Cortex of kidney (tissue), 1 donor: ENCODE measurements at places on chromosomes 1 and 21.

DNA sequence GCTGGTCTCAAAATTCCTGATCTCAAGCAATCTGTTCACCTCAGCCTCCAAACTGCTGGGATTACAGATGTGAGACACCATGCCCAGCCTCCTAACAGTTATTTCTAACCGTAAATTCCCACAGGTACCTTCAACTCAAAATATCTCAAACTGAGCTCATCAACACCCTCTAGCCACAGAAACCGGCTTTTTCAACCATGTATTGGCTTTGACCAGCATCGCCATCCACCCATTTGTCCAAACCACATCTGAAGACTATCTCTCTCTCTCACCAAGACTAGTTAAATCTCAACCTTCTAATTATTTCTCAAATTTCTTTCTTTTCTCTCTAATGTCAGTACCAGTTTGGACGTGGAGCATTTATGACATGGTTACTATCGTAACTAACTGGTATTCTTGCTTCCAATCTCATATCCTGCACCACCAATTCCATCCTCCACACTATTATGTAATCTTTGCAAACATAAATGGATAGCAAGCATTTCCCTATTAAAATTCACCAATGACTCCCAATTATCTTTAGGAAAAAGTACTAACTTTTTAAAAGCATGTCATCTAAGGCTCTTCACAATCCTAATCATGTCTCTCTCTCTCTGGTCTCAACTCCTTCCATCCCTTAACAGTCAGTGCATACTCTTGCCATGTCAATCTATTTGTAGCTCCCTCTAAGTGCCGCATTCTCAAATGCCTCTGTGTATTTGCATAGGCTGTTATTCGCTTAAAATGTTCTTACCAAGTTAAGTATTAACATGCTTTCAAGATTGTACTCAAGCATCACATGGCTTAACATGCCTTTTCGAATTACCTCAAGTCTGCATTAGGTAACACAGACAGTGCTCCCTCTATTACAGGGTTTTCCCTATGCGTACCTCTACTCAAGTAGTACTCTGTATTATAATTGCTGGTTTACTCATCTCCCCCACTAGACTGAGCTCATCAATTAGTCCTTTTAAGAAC is 18.1 kb downstream of the RSBN1 start:
- DNase-seq, result no peak

GRCh38 chr1:239858057-239858456 is 233.6 kb upstream of the FMN2 start:
- no peak for DNase-seq

DNA sequence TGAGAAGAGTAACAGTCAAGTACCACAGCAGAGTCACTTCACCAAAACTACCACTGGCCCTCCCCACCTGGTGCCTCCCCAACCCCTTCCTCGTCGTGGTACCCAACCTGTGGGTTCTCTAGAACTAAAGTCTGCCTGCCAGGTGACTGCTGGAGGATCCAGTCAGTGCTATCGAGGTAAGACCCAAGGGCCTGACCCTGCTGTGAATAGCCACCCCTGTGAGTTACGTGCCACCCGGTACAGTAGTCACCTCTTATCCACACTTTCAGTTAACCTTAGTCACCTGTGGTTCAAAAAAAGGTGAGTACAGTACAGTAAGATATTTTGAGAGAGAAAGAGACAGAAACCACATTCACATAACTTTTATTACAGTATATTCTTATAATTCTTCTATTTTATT is 16.5 kb downstream of the TTF2 start:
- no peak for DNase-seq

DNA sequence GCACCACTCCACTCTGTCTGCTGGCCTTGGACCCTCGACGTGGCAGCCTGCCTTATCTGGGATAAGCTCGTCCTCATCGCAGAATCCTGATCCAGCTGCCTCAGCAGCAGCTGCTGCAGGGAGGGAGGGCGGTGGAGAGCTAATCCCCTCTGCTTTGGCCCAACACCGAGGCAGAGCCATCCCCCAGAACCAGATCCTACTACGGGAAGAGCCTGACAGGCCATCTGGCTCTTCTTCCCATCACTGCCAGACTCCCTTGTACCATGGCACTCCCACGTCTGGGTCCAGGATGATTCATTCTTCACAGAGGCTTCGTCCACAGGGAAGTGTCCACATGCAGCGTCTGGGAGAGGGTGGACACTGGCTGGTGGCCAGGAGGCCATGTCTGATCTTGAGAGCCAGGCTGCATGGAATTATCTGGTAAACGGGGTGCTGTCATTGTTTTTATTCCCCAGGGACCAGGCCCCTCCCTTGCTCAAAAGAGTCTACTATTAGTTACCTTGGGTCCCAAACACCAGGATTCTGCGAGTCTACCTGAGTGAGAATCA is 14.6 kb upstream of the PKP1 start:
- no peak for DNase-seq

DNA sequence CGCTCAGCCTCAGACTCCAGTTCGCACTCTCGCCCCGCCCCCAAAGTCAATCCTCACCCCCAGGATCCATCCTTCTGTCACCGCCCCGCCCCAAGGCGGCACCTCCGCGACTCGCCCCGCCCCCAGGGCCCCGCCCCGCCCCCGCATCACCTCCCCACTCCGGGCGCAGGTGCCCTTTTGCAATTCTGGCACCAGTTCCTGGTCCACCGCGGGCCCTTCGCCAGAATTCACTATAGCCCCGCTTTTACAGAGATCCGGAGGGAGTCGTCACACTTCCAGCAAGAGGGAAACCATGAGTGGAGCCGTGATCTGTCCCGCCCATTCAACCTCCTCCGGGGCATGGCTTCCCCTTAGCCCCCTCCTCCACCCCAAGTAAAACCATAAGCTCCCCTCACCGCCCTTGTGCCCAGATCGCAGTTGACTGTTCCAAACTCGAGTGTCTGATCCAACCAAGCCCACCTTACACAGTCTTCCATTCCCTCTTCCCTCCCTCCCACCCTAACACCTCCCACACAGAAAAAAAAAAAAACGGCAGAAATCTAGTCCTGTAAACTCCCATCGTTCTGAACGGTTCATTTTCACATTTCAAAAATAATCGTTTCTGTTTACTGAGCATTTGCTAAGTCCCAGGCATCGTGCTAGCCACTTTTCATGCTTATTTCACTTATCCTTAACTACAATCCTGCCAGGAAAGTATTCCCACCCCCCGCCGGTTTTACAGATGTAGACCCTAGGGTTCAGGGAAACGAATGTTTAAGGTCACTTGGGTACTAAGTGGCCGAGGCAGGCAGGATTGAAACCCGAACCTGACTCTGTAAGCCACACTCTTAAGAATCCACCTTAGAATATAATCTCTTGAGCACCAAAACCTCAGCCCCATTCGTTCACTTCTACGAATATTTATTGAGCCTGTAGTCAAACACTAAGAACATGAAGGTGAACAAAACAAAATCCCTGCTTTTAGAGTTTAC is 1.3 kb upstream of the DNAJC16 start:
- DNase-seq, result no peak

DNA sequence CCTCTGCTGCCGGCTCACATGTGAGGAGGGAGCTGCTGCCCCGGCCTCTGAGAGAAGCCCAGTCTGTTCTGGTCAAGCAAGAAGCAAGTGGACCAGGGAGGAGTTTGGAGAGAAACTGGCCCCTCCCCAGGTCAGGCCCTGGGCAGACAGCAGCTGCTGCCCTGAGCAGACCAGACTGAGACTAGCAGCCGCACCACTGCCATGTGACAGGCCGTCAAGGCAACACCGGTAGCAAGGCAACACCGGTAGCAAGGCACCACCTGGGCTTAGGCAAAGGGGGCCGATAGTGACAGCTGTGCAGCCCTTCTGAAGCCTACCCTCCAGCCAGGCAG is 50.3 kb downstream of the ARHGEF16 start:
- DNase-seq, result no peak

DNA sequence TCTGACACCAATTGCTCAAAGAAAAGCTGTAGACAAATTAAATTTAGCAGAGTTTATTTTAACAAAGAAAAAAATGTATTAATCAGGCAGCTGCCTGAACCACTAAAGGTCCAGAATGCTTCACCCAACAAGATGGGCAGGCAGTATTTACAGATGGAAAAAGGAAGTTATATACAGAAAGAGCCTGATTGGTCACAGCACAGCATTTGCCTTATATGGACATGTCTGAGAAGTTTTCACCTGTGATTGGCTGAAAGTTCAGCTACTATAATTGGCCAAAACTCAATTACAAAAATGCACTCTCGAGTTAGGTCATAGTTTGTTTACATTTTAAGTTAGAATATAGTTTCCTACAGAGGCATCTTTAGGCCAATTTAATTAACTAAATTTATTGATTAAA is 15.1 kb upstream of the FMO1 start:
- DNase-seq, result no peak

DNA sequence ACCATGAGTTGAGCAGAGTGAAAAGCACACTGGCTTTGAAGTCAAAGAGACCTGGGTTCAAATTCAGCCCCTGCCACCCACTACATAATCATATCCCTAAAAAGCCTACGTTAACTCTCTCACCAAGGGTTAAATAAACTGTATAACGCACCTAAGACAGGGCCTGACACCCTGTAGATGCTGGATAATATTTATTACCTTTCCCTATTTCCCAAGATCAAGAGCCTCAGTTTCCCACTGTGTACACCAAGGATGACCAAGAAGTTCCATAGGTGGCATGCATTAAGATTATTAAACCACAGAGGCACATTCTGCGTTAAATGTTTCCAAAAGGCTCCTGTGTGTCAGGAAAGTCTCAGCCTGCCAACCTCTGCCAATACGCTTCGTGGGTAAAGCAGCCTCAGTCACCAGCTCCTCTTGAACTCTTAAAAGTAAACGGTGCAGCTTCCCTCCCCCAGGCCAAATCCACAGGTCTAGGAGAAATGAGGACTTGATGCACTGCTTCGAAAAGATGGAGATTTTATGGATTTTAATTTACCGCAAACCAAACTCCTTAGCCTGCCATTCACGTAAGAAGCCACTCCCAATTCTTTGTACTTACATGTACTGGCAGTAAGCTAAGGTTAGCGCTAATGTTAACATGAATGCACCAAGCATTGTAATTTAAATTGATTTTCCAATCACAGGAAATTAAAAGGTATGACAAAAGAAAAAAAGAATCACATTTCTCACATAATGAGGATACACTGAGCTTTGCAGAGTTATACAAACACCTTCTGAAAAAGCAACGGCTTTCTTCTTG is 2.6 kb downstream of the USP24 start:
- no peak for DNase-seq

DNA sequence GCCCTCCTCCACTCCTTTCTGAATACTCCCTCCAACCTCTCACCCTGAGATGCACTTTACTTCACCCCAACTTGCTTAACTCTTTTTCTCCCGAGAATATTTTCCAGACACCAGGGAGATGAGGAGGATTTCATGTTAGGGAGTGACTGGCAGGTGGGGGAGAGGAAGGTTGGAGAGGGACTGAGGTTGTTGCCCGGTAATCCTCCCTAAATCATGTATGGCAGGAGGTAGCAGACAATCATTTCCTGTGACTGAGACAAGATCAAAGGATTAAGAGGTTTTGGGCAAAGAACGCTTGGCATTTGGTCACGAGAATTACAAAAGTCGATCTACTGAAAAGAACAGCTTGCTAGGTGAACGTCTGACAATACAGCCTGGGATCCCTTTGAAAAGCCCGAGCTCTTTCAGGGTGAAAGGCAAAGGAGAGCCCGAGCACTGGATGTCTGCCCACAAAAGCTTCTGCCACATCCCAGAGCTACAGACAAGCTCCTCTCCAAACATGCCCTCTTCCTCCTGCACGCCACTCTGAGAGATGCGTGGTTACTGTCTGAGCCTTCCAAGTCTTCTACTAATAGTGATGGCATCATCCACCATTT is 154.1 kb downstream of the DAB1 start:
- DNase-seq, result no peak

DNA sequence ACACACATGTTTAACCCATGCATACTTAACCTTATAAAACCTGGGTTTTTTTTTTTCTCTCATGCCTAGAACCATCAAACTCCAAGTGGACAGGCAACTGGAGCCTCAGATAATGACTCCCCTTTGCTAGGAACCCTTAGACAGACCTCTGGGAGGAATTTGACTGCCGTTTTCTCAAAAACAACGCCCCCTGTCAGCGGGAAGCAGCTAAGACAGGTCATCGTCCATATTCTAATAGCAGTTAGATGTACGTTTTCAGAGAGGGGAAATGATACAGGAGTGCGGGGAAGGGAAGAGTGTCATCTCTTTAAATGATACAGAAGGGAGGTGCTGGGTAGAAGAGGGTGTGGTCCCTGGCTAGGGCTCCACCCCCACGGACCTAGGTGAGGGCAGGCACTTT is 34.7 kb downstream of the LRRC3 start:
- no peak for DNase-seq

GRCh38 chr1:219910716-219911115 is 17.6 kb downstream of the SLC30A10 start:
- no peak for DNase-seq

DNA sequence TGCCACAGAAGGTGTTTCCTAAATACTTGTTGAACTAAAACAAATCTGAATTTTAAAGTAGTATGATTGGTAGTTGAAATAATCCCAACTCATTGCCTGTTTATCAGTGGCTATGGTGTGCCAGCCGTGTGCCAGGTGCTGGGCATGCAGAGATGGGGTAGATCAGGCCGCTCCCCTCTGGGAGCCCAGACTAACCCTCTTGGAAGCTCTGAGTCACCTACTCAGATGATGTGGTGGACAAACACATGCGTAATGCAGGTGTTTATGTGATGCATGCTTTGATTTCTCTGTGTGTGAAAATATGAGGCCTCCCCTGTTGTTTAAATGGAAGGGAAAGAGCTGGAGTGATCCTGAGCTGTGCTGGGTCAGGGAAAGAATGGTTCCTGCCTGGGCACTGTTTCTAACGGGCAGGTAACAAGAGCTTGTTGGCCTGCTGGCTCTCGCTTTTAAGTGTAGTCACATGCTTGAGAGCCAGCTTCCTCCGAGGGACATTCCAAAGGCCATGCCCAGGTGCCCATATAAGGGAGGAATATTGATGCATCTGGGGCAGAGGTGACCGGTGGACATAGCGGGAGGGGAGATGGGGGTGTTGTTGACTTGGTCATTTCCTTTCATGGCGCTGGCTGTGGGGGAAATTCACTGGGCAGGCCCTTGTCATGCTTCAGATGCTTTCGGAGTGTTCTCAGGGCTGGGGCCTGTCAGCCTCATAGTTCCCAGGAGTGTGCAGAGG is 10.2 kb downstream of the MFN2 start:
- no peak for DNase-seq

- no peak for DNase-seq
Measured at GRCh38 chr1:115448282-115449044, 110.4 kb upstream of the NGF start.

- DNase-seq, result no peak
Measured at GRCh38 chr1:203858055-203858454, 3.3 kb upstream of the SNRPE start.

- DNase-seq, result no peak
Measured at GRCh38 chr1:60573121-60573520, 499.6 kb upstream of the C1orf87 start.

GRCh38 chr1:223771814-223772770 is 59.8 kb downstream of the CAPN2 start:
- no peak for DNase-seq

- DNase-seq, result no peak
Measured at GRCh38 chr1:223270155-223270554, 93.8 kb downstream of the SUSD4 start.

- no peak for DNase-seq
Measured at GRCh38 chr1:65178235-65178634, 30.2 kb downstream of the AK4 start.
